ENCODE measurements at places on chromosomes 3 and 15. TPM values are rescaled to one million over a fixed set of nuclear protein-coding genes. Genes with fewer than 3 reads are reported as not detected.
A peak's percentile ranks its signal among the peaks of the same experiment; 100 is the strongest.

- no peaks in the 10 kb centered on the region for H3K27me3 ChIP-seq
- peak overlapping the region; percentile 89 for H3K4me3 ChIP-seq
- H3K27ac ChIP-seq, result peak overlapping the region; percentile 85
- H3K36me3 ChIP-seq, result peaks cover 43% of the 10 kb centered on the region
Observed at GRCh38 chr3:126474498-126475412, 936 bp downstream of the ZXDC start.

- H3K4me1 ChIP-seq, result no peaks in the 10 kb centered on the region
- H3K27ac ChIP-seq, result no peak overlapping the region
- H3K36me3 ChIP-seq, result no peaks in the 10 kb centered on the region
- no peak overlapping the region for H3K4me3 ChIP-seq
Observed at GRCh38 chr3:120497818-120498217, 47.0 kb upstream of the FSTL1 start.

DNA sequence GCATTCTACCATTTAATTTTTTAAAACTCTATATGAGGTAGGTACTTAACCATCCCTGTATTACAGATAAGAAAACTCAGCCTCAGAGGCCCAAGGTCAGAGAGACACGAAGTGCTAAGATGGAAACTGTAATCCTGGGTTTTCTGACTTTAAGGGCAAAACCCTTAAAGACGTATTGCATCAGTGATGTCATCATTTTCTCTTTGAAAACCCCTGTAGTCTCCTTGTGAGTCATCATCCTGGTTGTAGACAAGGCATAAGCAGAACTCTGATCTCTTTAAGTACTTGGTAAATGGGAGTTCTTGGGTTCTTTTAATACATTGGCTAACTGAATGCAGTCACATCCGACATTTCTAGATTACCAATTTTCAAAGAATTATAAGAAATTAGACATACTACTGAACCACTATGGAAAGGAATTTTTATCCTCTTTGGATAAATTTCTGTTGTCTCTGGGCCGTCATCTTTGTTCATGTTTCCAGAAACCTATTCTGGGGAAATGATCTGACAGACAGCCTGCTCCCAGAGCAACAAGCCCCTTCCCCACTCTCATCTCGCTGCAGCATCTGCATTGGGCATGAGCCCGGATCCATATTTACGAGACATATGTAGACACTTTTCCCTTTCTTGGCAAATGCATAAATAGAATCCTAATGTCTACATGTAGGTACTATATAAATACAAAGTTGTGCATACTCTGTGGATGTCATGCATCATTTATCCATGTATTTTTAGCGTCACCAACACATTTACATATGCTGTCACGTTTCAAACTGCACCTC lies 48.7 kb upstream of the MDFIC2 start:
- DNase-seq, result no peak
- no peaks in the 10 kb centered on the region for H3K36me3 ChIP-seq
- no peaks in the 10 kb centered on the region for H3K27me3 ChIP-seq
- no peaks in the 10 kb centered on the region for H3K4me1 ChIP-seq
- H3K4me3 ChIP-seq, result no peak overlapping the region

DNA sequence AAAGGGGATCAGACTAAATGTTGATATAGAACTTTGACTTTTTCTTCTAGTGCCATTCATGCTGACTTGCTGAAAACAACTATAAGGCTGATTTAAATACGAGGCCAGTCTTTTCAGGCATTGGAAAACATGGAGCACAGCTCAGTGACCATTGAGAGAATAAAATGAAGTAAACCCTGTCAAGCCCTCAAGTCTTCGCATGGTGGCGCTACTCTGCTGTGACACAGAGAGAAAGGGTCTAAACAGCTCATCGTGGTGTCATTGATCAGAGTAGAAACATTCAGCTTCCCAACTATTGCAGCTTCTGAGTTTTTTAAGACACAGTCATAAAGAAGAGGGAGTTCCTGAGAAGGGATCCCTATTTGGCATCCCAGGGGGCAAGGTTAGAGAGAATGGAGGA lies 716.2 kb downstream of the DIPK2A start:
- no peak overlapping the region for H3K4me3 ChIP-seq
- no peaks in the 10 kb centered on the region for H3K4me1 ChIP-seq
- H3K27ac ChIP-seq, result no peak overlapping the region
- H3K36me3 ChIP-seq, result no peaks in the 10 kb centered on the region
- DNase-seq, result no peak

DNA sequence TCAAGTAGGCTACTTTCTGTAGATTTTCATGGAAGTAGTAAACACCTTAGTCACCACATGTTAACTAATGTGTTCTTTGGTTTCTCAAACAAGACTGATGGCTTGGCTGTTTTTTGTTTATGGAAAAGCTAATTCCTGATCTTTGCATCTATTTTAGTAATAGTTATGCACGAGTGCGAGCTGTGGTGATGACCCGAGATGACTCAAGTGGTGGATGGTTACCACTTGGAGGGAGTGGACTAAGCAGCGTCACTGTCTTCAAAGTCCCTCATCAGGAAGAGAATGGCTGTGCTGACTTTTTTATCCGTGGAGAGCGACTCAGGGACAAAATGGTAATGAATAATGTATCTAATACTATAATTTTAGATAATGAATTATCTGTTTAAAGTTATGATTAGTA lies 46.6 kb downstream of the SPRED1 start:
- H3K36me3 ChIP-seq, result no peaks in the 10 kb centered on the region
- H3K27ac ChIP-seq, result no peak overlapping the region
- no peak overlapping the region for H3K4me3 ChIP-seq
- H3K27me3 ChIP-seq, result peaks cover 49% of the 10 kb centered on the region

MESP2 gene
- total RNA-seq, result not detected

GRCh38 chr3:126782536-126782935 lies 78.5 kb downstream of the CHCHD6 start:
- H3K27me3 ChIP-seq, result no peaks in the 10 kb centered on the region
- H3K4me3 ChIP-seq, result no peak overlapping the region
- no peak overlapping the region for H3K27ac ChIP-seq

DNA sequence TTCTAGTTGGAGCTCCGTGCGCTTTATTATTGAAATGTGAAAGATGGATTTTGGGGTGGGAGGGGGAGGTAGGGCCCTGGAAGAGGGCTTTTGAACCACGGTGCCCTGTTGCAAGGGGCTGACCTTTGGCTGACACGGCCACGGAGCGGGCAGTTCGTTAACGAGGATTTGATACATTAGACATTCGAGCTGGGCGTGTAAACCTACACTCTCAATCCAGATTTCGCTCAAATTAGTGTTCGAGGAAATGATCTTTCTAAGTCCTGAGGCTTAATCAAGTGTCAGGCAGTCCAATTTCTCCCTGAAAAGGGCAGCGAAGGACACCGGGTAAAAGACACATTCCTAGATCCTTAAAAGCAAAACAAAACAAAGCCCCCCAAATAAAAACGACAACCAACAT lies 13.0 kb downstream of the ZIC1 start:
- no peak overlapping the region for H3K4me3 ChIP-seq
- no peaks in the 10 kb centered on the region for H3K36me3 ChIP-seq
- H3K27ac ChIP-seq, result no peak overlapping the region
- H3K27me3 ChIP-seq, result peaks cover 59% of the 10 kb centered on the region
- DNase-seq, result no peak

DNA sequence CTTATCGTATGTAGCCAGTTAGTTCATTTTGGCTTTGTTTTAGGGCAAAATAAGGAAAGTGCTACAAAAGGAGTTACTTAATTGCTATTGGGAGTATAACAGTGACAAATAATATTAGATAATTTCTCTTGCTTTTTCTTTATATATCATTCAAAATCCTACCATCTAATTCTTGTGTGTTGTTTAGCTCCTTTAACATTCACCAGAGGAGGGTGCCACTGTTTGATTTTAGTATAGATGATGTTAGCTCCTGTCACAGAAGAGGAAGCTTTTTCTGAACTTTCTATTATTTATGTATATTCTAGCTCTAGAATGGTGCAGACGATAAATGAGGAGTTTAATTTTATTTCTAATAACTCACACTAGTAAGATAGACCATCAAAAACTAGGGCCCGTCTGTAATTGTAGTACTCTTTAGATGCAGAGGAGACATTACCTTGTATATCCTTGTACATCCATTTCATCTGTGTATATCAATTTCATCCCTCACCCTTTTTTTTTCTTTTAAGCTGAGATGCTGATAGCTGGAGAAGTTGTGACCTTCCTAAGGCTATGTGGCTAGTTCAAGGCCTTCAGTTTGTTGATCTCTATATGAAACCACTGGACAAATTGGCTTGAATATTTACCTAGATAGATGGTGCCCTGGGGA lies 3.0 kb downstream of the PPM1L start:
- H3K4me1 ChIP-seq, result peaks cover 27% of the 10 kb centered on the region
- H3K36me3 ChIP-seq, result peaks cover 4% of the 10 kb centered on the region
- no peak overlapping the region for H3K27ac ChIP-seq

GRCh38 chr3:126105691-126106187 lies 21.8 kb upstream of the SLC41A3 start:
- H3K27ac ChIP-seq, result no peak overlapping the region
- H3K36me3 ChIP-seq, result no peaks in the 10 kb centered on the region
- H3K27me3 ChIP-seq, result no peaks in the 10 kb centered on the region
- peak; percentile 7 for DNase-seq

DNA sequence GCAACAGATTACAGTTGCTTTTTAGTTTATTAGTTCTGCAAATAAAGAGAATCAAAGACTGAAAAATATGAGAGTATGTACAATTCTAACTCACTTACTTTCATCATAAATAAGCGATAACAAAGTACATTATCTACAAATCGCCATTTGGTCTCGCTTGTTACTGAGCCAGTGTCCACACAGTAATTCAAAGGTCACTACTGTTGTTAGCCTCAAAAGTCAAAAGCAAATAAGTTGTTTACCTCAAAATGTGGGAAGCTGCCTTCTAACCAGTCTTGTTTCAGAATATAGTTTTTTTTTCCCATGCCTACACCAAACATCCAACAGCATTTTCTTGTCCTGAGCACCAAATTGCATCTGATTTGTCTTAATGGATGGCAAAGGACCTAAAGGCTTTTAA lies 127.4 kb upstream of the FAM3D start:
- no peak overlapping the region for H3K27ac ChIP-seq
- peaks cover 10% of the 10 kb centered on the region for H3K4me1 ChIP-seq
- no peak for DNase-seq
- H3K27me3 ChIP-seq, result peaks cover 5% of the 10 kb centered on the region
- H3K4me3 ChIP-seq, result no peak overlapping the region

DNA sequence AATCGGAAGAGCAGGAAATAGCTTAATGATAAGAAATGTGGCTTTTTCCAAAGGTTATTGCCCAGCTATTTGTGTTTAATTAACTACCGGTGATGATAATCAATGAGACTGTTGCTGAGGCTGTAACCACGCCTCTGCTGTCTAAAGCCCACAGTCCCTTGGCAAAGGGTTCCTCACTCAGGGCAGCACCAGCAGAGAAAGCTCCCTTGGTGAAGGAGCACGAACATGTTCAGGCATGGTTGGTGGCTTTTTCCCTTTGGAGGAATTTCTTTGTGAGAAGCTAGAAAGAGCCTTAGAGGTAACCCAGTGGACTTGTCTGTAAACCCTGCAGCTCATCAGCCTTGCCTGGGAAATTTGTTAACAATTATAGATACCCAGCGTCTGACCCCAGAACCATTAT lies 7.5 kb upstream of the ST6GAL1 start:
- DNase-seq, result no peak
- no peak overlapping the region for H3K27ac ChIP-seq
- H3K4me3 ChIP-seq, result no peak overlapping the region

- no peak overlapping the region for H3K27ac ChIP-seq
- no peak for DNase-seq
- H3K27me3 ChIP-seq, result no peaks in the 10 kb centered on the region
- no peak overlapping the region for H3K4me3 ChIP-seq
- no peaks in the 10 kb centered on the region for H3K4me1 ChIP-seq
Observed at GRCh38 chr15:71348597-71348996, 233.3 kb downstream of the THSD4 start.

- no peak overlapping the region for H3K27ac ChIP-seq
- H3K27me3 ChIP-seq, result peaks cover 17% of the 10 kb centered on the region
- H3K4me1 ChIP-seq, result peaks cover 10% of the 10 kb centered on the region
- H3K4me3 ChIP-seq, result no peak overlapping the region
Observed at GRCh38 chr15:74294010-74294409, 57.9 kb downstream of the CCDC33 start.

Data from activated CD4-positive, alpha-beta memory T cell treated with anti-CD3 and anti-CD28 coated beads, Interleukin-2, amount 10 ng/mL, durations not matched to agents 7 days and 5 days (primary cell).